Neural progenitor cell (in vitro differentiated cells): ENCODE measurements at places on chromosomes 1 and 21. TPM values are rescaled to one million over a fixed set of nuclear protein-coding genes. Genes with fewer than 3 reads are reported as not detected.

Gene EDARADD
- 1.4 and 1.7 TPM in 2 replicates for total RNA-seq

Gene PGLYRP4
- not detected in 2 replicates for total RNA-seq

Gene RHBDL2
- 1.1 TPM in 1 of 2 replicates, not detected in the other for total RNA-seq

Gene GPX7
- 21.9 and 31.6 TPM in 2 replicates for total RNA-seq

Gene TENT5C
- 0.09 and 0.39 TPM in 2 replicates for total RNA-seq

Gene SH3BP5L
- 9.6 and 30.8 TPM in 2 replicates for total RNA-seq

Gene SLC5A3
- total RNA-seq = 31.8 and 44.3 TPM in 2 replicates

Gene FCRL3
- not detected in 2 replicates for total RNA-seq

Gene CD52
- total RNA-seq = 2.5 and 7.3 TPM in 2 replicates

Gene NTNG1
- 0.62 and 0.79 TPM in 2 replicates for total RNA-seq

Gene C8A
- not detected in 2 replicates for total RNA-seq

Gene NEK2
- 56.0 and 93.3 TPM in 2 replicates for total RNA-seq

Gene SEMA6C
- total RNA-seq = 5.6 and 12.1 TPM in 2 replicates

Gene PHGDH
- 166 and 204 TPM in 2 replicates for total RNA-seq

Gene STRIP1
- total RNA-seq = 55.0 and 67.5 TPM in 2 replicates

Gene HEYL
- 2.3 and 4.0 TPM in 2 replicates for total RNA-seq

Gene HPCAL4
- total RNA-seq = 0.13 and 0.19 TPM in 2 replicates

Gene C1orf94
- 0.19 and 0.37 TPM in 2 replicates for total RNA-seq

Gene RNU1-4
- under 0.01 TPM in 2 replicates for total RNA-seq

Gene FALEC
- 0.96 TPM in 1 of 2 replicates, not detected in the other for total RNA-seq

Gene COA7
- total RNA-seq = 10.9 and 13.0 TPM in 2 replicates
